NCI-H2227 treated with DMSO at 0.1 percent for 48 hours (cell line): ENCODE measurements at places on chromosomes 5 and 9.

DNA sequence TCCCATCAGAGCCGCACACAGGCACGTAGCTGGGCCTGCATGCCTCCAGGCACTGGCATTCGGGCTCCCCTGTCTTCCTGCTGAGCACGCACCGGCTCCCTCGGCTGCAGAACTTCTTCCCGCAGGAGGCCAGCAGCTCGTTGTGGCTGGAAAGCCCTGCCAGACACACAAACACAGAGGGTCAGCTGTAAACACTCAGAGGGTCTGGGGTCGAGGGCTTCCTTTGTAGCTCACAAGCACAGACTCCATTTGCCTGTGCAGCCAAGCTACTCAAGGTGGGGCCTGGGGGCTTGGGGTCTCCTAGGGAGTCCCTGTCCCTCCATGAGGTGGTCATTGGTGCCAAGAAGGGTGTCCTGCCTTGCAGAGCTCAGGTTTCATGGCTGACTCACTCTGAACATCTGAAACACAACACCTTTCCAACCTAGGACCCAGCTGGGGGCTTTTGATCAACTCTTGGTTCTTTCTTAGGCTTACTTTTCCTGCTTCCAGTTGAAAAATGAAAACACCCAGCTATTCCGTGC is 211.4 kb downstream of the FSTL4 start:
- DNase-seq: no peak

GRCh38 chr5:75659791-75660450 is 48.7 kb downstream of the ANKDD1B start:
- DNase-seq: no peak

- DNase-seq: no peak
Measured at GRCh38 chr9:134477342-134477925, 151.2 kb downstream of the RXRA start.

DNA sequence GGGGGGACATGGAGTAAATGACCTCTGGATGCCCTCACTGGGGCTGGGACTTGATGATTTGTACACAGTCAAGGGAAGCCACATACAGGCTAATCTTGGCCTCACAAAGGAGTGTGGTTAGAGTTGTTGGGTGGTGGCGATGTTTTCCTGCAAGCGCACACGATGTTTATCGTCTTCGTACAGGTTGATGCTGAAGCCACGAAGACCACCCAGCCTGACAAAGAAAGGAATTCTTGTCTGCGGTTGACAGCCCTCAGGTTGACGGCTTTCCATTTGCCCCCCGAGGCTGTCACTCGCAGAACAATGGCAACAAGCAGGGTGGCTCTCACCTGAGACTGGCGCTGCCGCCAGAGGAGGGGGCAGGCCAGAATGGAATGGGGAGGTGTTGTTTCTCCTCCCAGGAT is 14.1 kb upstream of the XPA start:
- no peak for DNase-seq

DNA sequence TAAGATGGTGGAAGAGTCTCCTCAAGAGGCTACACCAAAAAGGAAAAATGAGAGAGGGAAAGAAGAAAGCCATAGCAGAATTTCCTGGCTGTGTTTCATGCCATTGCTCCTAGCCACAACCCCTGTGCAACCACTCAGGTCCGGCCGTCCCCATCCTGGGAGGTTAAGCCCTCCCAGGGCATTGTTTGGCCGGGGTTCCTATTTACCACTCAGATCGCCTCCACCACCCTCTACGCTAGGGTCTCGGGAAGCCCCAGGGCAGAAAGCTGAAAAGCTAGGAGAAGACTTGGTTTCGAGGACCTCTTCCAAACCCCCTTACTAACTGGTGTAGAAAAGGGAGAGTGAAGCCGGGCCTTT is 715 bp downstream of the RC3H2 start:
- DNase-seq: no peak

GRCh38 chr5:137207023-137207760 is 291.9 kb downstream of the SPOCK1 start:
- DNase-seq: no peak

DNA sequence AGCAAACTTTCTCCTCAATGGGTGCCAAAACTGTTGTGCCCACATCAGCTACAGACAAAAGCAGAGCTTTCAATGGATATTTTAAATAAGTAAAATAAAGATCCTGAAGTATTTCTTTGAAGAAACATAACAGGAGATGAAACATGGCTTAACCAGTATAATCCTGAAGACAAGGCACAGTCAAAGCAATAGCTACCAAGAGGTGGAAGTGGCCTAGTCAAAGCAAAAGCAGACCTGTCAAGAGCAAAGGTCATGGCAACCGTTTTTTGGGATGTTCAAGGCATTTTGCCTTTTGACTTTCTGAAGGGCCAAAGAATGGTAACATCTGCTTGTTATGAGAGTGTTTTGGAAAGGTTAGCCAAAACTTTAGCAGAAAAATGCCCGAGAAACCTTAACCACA is 77.9 kb downstream of the ANXA1 start:
- no peak for DNase-seq

DNA sequence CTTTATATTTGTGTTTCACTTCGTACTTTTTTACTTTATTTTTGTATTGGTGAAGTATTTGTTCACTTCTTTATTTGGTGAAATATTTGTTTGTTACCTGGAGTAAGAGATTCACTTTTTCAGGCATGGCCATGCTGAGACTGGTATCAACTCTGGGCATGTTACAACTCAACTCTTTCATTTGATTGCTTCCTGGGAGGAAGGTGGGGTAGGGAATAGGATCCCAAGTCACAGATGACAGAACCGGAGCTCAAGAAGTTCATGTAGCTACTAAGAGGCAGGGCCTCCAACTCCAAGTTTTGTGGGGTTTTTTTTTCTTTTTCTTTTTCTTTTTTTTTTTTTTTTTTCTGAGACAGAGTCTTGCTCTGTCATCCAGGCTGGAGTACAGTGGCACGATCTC is 6.1 kb upstream of the ADGRD2 start:
- no peak for DNase-seq

GRCh38 chr9:136400038-136400834 is at the start of gene SNAPC4:
Gene SNAPC4 (minus strand): TSS chr9:136400170. CDS start chr9:136398428, 1,742 bp downstream.
- DNase-seq: peak; percentile 78

DNA sequence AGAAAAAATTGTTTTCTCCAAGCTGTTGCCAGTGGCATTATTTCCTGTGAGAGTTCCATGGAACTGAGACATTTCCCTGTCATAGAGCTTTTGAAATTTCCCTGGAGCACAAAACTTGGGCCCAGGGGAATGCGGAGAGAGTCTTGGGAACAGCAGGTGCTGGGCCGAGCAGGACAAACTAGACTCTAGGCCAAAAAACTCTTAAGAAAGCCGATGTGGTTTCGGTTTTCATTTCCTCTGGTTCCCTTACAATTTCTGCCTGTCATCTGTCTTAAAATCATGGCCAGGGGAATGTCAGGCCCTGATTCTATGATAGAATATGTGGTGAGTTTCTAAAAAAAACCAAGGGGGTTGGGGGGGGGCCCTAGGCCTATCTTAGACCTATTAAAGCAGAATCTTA is 4.6 kb downstream of the SLC35A4 start:
- no peak for DNase-seq

DNA sequence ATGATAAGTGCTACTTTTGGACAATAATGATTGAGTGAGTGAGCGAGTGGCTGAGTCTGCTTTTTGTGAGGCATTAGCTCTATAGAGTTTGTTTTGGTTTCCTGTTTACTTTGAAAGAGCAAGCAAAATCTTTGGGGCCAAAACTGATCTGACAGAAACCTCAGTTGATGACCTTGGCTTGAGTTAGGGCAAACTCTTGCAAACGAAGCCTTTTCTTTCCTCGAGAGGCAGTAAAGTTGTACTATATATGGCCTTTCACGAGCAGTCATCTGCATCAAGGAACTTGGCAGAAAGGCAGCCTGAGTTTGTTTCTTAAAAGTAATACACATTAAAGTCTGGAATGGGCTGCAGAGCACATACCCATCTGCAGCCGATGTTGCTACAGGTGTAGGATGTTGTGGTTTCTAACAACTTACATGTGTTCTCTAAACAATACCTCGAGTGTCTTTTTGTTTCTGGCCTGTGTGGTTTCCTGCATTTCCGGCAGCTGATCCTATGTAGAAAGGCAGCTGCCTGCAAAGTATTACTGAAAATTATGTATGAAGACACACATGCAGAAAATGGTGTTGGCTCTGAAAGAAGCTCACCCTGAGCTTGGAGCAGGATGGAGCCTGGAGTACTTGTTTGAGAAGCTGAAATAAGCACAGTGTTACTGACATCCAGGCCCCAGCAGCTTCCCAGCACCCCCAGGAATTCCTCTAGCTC is 60.8 kb downstream of the FOXD1 start:
- no peak for DNase-seq

DNA sequence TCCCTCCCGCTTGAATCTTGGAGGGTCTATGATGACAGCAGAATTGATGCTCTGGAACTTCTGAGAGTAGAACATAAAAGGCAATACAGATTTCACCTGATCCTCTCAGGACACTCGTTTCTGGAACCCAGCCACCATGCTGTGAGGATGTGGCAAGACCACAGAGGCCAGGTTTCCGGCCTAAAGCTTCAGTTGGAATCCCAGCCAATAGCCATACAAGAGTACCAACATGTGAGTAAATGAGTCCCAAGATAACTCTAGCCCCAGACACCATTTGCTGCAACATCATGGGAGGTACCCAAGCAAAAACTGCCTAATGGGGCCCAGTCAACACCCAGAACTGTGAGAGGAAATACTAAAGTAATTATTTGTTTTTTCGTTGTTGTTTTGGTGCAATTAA is 65.7 kb upstream of the MARCHF11 start:
- DNase-seq: no peak

DNA sequence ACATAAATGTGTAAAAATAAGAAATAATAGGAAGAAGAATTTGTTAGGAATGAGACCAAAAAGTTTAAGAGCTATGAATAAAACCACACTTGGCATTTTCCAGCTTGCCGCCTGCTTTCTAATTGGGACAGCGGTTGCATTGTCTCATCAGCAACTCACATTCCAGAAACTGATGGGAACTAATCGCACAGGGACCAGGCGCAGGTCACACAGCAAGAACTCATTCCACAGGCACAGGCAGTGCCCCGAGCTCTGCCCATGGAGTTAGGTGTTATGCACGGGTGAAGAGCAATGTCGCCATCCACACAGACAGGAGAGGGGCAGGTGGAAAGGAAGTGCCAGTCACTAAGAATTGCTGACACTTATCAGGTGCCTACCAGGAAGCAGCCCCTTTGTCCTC is 279.9 kb downstream of the NSG2 start:
- no peak for DNase-seq

GRCh38 chr9:124483481-124483880 is 23.7 kb downstream of the NR5A1 start:
- no peak for DNase-seq

DNA sequence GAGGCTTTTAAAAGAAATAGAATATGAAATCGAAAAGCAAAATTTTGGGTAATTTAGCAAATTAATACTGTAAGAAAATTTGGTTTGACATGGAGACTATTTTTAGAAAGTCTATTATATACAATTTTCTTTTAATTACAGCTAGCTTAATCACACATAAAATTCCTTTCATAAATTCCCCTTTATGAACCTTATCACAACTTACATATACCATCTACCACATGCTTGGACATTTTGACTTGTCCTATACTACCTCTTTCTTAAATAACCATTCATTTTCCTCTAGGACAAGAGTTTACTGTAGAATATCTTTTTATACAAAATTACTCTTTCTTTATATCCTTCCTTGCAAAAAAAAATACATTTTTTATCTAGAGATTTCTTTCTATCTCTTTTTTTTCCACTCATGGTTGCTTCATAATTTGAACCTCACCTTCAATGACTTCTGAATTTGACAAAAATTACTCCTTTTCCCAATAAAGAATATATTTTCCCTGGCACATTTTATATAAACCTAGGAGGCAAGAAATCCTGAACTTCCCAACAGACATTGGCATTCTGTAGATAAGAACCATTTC is 34.0 kb upstream of the SYK start:
- no peak for DNase-seq

DNA sequence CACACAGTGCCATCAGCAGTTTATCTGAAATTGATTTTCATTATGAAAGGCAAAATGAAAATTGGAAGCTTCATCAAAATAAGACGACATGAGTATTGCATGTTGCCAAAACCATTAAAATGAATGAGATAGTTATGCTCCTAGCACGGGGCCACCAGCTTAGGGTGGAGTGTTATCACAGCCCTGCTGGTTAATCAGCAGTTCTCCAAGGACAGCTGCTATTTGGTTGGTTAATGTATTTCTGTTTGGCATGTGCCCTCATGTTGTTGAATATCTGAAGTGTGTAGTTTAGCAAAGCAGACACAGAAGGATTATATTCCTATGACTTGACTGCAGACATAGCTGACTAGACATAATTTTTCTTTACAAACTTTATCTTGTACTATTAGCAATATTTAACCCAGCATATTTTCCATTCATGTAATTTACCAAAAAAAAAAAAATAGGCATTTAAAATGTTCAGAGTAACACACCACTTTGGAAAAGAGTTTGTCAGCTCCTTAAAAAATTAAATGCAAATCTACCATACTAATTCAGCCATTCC is 98.6 kb upstream of the PIK3R1 start:
- no peak for DNase-seq

- no peak for DNase-seq
Measured at GRCh38 chr9:120292606-120293005, 287.4 kb downstream of the CDK5RAP2 start.

DNA sequence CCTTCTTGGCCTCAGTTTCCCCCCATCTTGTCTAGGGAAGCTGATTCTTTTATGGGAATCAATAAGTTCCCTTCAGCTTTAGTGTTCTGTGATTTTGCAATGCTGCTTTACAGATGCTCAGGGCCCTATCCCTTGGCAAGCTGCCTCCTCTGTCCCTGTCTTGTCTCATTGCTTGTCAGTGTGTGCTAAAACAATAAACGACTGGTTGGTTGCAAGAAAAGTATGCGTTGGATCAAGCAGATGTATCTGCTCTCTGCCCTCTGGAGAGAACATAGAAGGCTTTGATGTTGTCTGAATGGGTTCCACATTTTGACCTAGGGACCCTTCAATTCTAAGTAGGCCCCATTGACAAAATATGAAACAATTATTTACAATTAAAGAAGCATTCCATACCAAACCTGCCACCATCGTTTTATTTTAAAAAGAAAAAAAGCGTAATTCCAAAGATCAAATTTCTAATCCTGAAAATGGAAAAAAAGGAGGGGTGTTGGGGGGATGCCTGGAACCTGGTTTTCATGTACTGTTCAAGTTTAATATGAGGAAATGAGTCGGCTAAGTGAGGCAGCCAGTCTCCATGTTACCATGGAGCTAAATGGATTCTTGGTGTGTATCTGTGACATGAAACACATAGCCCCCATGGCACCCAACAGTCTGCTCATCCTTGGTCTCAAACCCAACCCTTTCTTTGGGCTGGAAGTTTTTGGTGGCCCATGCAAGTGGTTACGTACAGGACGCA is 31.2 kb upstream of the TARS1 start:
- no peak for DNase-seq

- no peak for DNase-seq
Measured at GRCh38 chr9:91908293-91908623, 41.8 kb downstream of the ROR2 start.

DNA sequence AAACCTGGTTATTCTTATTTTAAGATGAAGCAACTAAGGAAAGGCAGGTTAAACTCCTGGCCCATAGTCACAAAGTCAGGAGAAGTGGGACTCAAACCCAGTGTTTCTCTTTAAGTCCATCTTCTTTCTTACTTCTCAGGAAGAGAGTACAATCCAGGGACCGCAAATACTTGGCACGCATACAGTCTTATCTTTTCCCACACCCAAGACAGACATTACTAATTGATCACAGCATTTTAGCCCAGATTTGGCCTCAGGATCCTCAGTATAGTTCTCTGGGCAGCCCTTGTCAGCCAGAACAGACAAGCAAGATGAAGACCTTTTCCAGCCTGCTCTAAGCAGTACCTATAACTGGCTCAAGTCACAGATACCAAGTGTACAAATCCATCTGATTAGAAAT is 125.5 kb upstream of the RAI14 start:
- DNase-seq: no peak

GRCh38 chr5:99922386-99922785 is 612.8 kb upstream of the FAM174A start:
- no peak for DNase-seq
